Fibroblast of skin of right biceps (primary cell): ENCODE measurements at places on chromosomes 2 and 18.

- no peak for DNase-seq
Measured at GRCh38 chr2:45954233-45954850, 302.9 kb downstream of the PRKCE start.

DNA sequence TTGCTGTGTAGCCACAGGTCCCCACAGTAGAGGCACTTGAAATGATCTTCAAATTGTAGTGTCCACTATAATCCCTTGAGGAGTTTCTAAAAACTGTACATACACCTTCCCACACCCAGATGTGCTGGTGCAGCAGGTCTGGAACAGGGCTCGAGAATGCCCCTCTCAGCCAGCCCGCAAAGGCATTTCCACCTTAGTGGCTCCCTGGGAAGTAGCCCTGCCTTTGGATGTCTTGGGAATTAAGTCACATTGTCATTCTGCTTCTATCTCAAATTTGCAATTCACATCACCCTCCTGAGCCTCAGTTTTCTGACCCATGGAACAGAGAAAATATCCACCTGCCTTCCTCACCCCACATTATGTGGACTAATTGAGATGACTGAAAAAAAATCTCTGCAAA lies 44.3 kb upstream of the TCF7L1 start:
- DNase-seq, result no peak

GRCh38 chr2:98458667-98459380 lies 14.2 kb downstream of the INPP4A start:
- no peak for DNase-seq

DNA sequence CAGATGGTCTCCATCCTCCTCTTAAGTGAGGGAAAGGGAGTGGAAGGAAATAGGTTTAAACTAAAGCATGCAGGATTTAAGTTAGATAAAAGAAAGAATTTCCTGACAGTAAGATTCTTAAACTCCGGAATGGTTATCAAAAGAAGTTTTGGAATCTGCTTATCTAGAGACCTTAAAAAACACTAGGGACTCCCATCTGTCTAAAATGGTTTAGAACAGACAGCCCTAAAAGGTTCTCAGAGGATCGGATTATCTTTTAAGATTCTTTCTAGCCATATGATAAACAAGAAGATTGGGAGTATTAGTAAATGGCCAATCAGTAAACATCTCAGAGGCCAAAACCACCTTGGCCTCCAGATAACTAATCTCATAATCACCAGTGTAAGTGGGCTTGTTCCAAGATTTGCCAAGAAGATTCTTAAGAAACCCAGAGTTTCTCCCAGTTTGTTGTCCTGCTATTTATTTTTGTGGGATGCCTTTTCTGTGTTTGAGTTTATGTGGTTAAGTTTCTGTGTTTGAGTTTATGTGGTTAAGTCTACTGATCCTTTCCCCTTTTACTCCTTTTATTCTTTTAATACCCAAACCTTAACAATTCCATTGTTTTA lies 314.9 kb upstream of the NRP2 start:
- DNase-seq, result no peak

- no peak for DNase-seq
Measured at GRCh38 chr18:35246831-35247230, 6.0 kb downstream of the ZNF397 start.
